ENCODE measurements at places on chromosomes 11 and 22.

DNA sequence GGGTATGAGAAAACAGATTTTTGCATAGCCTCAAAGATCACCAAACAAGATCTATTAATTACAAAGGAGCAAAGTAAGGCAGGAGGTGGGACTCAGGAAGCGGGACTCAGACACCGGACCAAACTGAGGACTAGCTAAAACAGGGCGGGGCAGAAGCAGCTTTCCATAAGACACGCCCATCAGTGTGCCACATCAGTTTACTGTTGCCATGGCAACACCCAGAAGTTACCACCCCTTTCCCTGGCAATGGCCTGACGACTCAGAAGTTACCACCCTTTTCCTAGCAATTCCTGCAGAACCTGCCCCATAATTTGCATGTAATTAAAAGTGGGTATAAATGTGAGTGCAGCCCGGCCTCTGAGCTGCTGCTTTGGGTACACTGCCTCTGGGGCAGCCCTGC lies 173.9 kb downstream of the SHANK2 start:
- DNase-seq, result peak; percentile 54

- DNase-seq, result no peak
Observed at GRCh38 chr11:37503411-37504059, 905.5 kb upstream of the RAG2 start.

DNA sequence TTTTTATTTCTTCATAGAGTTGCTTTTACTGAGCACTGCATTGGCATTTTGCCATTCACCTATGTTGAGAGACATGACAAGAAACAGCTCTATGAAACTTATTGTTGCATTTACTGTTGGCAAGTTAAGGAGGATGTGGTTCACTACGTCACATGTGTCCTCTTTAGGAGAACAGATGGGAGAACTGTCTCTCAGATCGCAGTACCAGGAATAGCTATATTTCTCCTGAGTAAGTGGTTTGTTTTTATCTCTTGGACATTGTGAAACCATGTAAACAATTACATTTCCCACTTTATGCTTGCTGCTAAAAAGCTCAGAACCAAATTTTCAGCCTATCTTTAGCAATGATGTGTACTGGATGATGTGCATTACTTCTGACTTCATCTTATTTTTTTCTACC lies 34.8 kb upstream of the PSMA1 start:
- DNase-seq, result no peak

GRCh38 chr11:19921976-19922688 lies 209.5 kb downstream of the NAV2 start:
- no peak for DNase-seq

DNA sequence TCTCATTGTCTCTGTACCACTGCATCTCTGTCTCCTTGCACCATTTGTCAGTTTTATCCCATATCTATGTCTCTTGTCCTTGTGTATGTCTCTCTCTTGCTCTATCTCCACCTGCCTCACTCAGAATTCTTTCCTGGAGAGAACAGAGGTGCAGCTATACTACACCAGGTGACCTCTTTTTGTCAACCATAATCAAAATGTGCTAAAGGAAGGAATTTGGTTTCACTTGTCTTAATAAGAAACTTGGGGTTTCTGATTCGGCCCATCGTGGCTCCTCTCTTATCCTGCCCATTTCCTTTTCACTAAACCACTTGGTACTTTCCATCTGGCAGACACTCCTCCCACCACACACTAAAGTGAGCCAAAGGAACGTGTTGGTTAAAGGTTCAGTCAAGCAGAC lies 2.0 kb upstream of the C11orf42 start:
- DNase-seq, result no peak

- DNase-seq, result no peak
Observed at GRCh38 chr11:117881217-117881616, 4.8 kb upstream of the FXYD6 start.

GRCh38 chr22:20246368-20247009 lies 21.6 kb downstream of the RTN4R start:
- no peak for DNase-seq

DNA sequence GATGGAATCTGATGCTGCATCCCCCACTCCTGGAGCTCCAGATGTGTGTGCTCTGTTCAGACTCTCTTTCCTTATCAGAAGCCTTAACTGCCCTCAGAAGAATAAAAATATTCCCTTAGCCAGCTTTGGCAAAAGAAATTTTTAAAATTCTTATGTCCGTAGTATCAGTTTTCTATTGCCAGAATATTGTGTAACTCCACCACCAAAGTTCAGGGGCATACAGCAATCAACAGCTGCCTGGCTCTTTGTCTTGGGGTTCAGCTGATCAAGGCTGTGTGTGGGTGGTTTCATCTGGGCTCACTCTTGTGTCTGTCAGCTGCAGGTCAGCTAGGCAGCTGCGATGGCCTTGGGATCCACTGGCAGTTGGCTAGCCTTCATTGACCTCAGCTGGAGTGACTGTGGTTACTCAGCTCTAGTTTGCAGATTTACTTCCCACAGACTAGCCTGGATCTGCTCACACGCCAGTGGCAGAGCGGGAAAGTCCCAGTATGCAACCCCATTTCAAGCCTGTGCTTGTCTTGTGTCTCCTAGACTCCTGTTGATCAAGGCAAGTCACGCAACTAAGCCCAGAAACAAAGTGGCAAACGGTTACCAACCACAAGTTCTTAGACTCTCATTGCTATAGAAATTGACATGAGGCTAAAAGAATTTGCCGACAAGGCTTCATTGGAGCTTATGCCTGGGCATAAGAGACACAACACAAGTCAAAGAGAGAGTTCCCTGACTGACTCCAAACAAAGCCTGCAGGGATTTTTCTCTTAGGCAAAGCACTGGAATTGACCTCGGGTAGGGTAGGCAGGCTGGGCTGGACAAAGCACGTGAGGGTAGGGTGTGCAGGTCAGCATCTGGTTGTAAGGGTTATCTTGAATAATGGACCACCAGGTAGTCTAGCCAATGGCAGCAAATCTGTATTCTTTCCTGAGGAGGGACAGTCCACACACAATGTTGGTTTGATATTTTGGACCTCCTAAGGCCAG lies 7.5 kb downstream of the TMEM138 start:
- peak; percentile 100 for DNase-seq

GRCh38 chr22:40415531-40416266 lies 45.3 kb downstream of the SGSM3 start:
- DNase-seq, result no peak

GRCh38 chr11:101686514-101686913 lies 102.7 kb upstream of the TRPC6 start:
- DNase-seq, result peak; percentile 95

GRCh38 chr11:47325271-47326041 lies 27.0 kb downstream of the MYBPC3 start:
- DNase-seq, result no peak

DNA sequence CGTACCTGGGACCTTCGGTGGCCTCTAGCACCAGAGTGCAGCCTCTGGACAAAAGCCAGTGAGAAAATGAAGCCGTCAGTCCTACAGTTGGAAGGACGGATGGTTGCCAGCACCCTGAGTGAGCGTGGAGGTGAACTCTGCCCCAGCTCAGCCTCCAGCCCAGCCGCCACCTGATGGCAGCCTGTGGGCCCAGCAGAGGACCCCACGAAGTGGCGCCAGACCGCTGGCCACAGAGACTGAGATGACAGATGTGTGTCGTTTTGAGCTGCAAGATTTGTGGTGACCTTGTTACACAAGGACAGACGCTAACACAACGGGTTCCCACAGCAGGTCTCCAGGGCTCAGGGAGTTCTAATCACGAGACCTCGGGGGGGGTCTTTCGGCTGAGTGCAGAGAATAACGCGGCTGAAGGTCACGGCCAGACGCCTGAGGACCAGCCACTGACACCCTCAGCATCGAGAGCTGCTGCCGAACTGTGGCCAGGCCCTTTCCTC lies 75.0 kb downstream of the BRD1 start:
- DNase-seq, result no peak

DNA sequence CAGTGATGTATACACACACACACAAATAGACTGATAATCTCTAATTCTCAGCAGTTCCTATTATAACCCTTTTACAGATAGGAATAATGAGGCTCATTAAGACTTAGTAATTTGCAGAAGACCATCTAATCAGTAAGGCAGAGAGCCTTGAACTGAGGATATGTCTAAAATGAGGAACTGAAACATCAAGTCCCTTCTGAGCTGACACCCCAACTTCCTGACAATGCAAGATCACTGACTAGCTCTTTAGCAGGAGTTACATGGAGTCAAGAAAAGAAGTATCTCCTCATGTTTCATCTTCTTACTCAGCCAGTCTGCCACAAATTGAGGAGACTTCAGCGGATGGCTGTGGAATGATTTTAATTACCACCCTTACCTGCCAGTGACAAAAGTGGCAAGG lies 193.0 kb downstream of the MSANTD4 start:
- no peak for DNase-seq

DNA sequence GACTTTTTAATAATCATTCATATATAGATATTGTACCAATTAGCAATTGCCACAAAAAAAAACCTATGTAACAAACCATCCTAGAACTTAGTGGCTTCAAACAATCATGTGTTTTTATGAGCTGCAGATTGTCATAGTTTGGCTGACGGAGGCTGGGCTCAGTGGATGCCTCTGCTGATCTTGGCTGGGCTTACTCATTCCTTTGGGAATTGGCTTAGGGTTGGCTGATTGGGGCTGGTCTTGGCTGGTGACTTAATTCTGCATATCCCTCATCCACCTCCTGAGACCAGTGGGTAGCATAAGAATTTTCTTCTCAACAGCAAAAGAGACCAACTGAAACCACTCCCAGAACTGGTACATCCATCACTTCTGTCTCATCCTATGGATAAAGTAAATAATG lies 57.9 kb upstream of the PHF21B start:
- no peak for DNase-seq

DNA sequence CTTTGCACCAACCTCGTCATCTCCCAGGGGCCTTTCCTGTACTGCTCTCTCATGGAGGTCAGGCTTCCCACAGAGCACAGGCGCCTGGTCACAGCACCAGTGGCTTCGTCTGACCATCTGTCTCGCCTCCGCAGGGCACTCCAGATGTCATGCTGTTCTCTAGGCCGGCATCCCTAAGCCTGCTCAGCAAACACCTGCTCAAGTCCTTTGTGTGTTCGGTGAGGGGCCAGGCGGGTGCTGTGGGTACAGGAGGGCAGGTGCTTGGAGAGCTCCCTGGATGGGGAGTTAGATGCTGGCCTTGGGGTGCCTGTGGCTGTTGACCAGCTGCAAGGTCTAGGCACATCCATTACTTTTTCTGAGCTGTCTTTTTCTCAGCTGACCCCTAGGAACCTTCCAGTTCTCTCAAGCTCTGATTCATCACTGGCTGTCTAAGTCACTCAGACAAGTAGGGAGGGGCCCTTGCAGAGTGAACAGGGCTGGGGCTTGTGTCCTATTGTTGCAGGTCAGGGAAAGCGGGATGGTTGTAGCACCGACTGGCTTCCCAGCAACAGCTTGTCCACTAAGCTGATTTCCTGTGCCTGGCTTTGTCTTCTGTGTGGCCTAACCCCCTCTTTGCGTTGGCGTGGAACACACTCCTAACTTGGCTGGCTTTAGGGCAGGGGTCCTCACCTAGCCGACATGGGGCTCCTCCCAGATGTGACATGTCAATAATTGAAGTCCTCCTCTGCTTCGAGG lies 9.2 kb downstream of the CLDN5 start:
- DNase-seq, result peak; percentile 71

- DNase-seq, result peak; percentile 16
Observed at GRCh38 chr22:27228771-27229170, 571.4 kb downstream of the MIAT start.

- DNase-seq, result no peak
Observed at GRCh38 chr22:48886604-48887393, 940.9 kb downstream of the BRD1 start.

DNA sequence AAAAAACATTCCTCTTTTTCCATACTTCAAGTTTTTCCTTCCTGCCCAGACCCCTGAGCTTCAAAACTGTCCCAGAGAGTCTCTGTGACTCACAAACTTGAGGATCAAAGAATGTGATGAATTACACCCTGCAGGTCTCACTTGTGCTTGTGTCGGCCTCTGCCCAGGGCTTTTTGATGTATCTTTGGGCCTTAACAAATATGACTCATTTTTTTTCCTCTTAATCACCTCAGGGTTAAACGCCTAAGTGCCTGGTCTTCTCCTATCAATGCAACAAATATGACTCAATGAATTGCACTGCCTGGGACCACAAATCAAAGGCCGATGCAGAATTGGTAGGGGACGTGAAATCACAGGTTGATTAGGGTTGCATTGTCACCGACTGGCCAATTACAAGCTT lies 267.7 kb downstream of the LARGE1 start:
- DNase-seq, result no peak

- DNase-seq, result peak; percentile 47
Observed at GRCh38 chr11:92941676-92942571, 27.5 kb upstream of the MTNR1B start.

DNA sequence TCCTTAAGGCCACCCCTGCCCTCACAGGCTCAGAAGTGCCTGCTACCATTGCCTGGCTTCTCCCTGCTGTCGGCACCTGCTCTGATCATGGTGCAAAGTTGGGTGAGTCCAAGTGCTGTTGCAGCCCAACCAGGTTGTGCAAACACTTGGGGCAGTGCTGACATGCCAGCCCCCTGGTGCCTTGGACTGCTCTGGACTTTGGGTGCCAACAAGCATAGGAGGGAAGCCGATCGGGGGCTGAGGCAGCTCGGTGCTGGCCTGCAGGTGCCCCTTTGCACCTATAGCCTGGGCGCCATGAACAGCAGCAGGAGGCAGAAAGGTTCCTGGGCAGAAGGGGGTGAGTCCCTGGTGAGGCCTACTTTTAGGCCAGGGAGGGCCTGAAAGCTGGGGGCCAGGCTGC lies 113.0 kb downstream of the ARHGAP20 start:
- no peak for DNase-seq

DNA sequence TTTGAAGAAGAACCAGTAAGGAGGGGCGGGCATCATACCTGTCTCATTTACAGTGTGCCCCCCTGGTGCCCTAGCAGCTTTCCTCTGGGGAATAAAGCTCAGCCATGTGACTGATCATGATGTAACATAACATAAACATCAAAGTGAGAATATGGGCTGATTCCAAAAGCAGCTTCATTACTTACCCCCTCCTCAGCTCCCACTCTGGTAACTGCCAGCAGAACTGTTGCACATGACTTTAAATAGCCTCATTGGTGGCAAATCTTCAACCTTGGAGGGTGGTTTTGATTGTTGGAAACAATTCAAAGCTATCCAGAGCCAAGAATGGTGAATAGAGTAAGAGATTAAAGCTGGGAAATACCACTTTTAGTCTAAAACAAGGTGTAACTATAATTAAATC lies 384.6 kb downstream of the BUD13 start:
- DNase-seq, result no peak

GRCh38 chr11:76601272-76601671 lies 69.3 kb downstream of the LRRC32 start:
- no peak for DNase-seq

GRCh38 chr11:132803436-132803835 lies 728.9 kb downstream of the OPCML start:
- peak; percentile 60 for DNase-seq

GRCh38 chr11:87173185-87174039 lies 135.7 kb downstream of the TMEM135 start:
- peak; percentile 43 for DNase-seq

- no peak for DNase-seq
Observed at GRCh38 chr22:50199829-50200460, 866 bp upstream of the SELENOO start.

DNA sequence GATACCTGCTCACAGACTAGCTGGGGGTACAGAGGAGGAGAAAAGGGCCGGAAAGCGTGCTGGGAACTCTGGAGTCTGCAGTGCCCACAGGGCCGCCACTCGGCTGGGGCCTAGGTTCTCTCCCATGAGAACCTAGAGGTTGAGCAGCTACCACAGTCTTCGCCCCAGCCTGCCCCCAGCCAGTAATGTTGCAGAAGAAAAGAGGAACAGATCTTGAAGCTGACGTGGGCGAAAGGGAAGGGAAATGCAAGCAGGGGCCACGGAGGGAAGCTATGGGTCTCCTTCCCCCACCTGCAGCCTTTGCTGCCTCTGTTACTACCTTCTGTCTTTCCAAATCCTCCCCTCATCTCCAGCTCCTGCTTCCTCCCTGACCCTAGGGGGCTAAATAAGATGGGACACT lies 28.8 kb upstream of the P2RY2 start:
- DNase-seq, result no peak
